ENCODE measurements at places on chromosomes 3 and 15.
A peak's percentile ranks its signal among the peaks of the same experiment; 100 is the strongest.

DNA sequence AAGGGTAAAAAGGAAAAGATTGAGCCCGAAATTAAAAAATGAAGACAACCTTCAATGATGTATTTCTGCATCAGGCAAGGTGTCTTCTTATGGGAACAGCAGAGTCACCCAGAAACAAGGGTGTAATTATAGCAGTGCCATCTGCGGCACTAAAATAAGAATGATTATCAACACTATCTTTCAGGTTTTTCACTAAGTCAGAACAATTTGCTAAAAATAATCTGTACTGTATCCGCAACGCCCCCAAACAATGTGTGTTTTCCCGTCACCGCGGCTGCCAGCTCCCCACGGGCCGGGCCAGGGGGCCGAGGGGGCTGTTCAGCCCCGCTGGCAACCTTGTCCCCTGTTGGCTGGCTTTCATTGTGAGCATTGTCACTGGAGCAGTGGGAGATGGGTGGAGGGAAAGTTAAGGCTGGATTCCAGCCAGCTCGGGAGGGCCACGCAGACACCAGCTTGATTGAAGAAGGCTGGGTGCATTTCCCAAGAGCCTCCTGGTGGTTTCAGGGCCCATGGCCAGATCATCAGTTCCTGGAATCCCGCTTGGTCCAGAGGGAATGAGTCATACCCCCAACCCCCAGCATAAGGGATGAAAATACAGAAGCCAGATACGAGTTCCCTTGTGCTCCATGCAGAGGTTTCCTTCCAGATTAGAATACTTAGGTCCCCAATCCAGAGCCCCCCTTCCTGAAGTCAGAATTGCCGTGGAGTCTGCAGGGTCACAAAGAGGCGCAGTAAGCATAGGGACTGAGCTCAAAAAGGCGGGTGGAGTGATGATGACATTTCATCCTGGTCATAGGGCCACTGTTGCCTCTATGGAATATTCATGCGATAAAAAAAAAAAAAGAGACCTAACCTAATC is 90.2 kb upstream of the KLF13 start:
- peak; percentile 84 for DNase-seq

GRCh38 chr15:26631894-26632293 is 141.0 kb downstream of the GABRB3 start:
- DNase-seq, result no peak

DNA sequence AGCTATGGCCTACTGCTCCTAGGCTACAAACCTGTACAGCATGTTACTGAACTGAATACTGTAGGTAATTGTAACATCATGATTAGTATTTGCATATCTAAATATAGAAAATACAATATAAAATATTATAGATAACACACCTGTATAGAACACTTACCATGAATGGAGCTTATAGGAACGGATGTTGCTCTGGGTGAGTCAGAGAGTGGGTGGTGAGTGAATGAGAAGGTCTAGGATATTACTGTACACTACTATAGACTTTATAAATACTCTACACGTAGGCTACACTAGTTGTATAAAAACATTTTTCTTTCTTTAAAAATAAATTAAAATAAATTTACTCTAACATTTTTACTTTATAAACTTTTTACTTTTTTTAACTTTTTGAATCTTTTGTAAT is 224.0 kb upstream of the CBLB start:
- no peak for DNase-seq

GRCh38 chr15:99719096-99719541 is 14.1 kb downstream of the LYSMD4 start:
- no peak for DNase-seq

GRCh38 chr3:86954226-86954625 is 36.7 kb downstream of the VGLL3 start:
- DNase-seq, result no peak

Measured in SHP77 treated with DMSO at 0.1 percent for 48 hours (cell line).